ENCODE measurements at places on chromosomes 11 and 22.

- DNase-seq = no peak
Measured at GRCh38 chr11:101915791-101916291, 481 bp downstream of the ANGPTL5 start.

- no peak for DNase-seq
Measured at GRCh38 chr11:79931692-79932091, 490.9 kb upstream of the TENM4 start.

DNA sequence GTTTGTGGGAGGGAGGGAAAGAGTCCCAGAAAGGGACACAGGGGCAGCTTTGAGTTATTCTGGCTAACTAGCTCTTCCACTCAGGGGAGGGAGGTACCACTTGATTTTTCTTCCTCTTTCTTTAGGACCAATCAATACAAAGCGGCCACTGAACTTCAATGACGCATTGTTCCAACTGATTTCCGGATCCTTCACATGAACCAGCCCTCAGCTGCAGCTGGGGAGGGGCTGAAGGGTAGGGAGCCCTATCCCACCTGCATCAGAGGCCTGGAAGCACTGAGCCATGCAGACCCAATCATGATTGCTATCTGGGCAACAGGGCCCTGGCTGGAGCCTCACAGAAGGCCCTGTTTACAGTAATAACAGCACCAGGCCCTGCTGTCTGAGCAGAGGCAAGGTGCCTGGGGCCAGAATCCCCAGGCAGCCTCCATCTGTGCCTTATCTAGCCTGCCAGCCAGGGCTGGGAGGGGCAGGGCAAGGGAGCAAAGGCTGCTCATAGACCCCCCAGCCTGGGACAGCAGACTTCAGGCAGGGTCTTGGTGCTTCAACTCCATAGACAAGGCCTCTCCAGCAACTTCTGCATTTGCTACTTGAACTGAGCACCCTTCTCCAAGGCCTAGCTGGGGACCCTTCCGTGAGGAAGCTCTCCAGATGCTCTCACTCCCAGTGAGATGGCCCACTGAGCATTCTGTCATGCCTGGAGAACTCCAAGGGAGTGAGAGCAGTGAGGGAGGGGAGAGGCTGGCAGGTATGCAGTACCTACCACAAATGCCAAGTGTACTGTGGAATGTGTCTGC, 22.5 kb downstream of the CLPB start:
- DNase-seq = no peak

DNA sequence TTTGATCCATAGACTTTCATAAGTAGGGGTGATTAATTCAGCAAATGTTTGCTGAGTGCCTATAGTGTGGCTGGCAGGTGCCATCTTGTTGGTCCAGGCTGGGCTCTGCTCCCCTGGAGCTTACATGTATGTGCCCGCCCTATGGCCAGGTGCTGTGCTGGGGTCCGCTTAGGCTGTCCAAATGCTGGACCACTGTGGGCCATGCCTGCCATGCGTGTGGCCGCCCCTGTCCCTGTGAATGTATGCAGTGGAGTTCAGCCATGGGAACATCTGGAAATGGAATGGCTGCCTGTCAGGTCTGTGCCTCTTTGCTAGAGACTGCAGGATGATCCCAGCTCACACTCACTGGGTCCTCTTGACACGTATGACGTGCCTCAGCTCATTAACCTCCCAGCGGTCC, 594.6 kb downstream of the TBC1D22A start:
- no peak for DNase-seq

DNA sequence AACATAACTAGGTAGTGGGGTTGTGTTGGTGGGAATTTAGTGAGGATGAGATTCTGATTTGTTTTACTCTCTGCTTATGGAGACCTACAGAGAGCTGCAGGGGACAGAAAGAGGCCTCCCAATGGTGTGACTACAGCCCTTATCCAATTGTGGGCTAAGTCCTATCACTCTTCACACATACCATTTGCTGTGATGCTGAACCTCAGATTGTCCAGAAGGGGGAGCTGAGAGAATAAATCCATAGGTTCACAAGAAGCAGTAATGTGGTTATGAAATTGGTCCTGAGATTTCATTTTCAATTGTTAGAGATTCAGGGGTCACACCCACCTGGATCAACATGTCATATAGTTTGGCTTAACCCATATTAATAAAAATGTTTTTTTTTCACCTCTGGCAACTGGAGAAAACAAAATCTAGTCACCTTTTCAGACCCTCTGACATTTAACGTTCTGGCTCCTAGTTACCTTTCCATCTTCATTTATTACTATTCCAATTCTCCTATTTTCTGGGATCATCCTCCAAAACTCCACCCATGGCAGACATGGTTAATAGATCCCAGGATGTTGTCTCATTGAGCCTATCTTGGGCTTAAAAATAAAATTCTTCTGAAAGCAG, 53.3 kb upstream of the PTPN5 start:
- no peak for DNase-seq

GRCh38 chr11:6402561-6402981, 12.3 kb downstream of the SMPD1 start:
- DNase-seq = no peak

DNA sequence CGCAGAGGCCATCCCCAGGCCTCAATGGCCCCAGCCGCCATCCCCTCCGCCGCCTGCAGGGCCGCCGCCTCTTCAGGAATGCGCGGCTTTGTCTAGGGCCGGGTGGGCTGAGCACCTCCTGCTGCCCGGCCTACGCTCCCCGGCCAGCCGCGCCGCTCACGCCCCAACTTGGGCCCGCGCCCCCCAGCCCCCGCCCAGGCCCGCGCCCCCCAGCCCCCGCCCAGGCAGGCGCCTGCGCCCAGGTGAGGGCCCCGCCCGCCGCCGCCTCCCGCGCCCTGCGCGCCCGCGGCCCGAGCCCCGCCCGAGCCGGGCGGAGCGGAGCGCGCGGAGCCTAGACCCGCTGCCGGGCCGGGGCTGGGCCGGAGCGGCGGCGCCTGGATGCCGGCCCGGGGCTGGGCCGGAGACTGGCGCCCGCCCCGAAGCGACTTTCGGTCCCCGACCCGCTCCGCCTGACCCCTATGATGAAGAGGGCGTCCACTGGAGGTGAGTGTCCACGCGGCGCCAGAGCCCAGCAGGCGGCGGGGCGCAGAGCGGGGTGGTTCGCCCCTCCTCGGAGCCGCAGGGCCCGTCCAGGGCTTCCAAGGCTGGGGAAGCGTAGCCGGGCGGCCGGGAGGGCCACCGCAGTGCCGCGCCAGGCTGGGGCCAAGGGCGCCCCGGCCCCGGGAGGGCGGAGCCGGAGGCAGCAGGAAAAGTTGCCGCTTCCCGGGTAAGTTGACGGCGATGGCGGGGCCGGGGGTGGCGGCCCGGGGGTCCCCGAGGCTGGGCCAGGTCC, 34.3 kb upstream of the PRODH start:
- DNase-seq = no peak

DNA sequence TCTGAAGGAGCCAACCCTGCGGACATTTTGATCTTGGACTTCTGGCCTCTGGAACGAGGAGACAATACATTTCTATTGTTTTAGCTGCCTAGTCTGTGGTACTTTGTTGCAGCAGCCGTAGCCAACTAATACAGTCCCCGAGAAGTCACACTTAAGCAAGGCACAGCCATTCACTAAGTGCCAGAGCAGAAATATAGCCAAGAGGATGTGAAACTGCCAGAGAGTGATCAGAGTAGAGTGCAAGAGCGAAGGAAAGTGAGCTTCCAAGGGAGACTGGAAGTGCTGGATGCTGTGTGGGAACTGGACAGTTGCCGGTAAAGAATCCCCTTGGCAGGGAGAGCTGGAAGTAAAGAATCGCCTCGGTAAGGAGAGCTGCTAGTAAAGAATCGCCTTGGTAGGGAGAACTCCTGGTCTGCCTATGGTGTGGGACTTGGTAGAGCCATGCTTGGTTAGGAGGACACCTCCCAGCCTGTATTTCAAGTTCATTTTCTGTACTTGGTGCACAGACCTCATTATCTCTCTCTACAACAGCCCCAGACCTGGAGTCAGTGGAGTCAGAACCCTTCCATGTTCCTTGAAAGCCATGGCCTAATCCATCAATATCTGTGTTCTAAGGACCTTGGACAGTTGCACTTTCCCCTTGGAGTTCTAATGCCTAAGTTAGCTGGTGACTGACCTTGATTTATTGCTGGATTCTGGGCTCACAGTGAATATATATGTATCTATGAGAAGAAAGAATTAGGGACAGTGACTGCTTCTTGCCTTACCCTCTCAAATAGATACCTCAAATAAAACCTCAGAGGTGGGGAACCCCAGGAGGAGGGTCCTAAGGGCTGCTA, 162.1 kb downstream of the LDLRAD3 start:
- no peak for DNase-seq

GRCh38 chr11:126727381-126727780, 273.2 kb downstream of the KIRREL3 start:
- no peak for DNase-seq

DNA sequence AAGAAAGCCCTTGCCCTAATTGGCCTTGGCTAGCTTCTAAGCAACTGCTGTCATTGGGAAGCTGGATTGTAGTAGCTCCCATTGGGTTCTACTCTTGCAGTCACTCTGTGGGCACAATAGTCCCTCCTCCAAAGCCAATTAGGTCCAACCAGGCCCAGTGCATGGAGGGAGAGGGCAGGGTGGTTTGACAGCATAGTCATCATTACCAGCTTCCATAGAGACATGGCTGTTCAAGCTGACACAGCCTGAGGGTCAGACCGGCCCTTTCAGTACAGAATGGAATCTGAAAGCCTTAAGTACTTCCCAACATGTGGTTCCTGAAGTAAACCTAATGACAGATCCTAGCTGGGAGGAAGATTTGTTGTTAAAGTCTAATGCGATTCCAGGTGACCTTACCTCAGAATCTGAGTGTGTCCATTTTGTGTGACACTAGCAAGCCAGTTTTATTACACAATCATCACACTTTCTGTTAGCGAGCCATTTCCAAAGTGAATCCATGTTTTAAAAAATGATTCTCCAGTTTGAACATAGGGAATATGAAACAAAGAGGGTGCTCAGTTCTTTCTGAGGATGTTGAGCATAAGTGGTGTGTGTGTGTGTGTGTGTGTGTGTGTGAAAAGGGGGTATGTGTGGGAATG, 6.9 kb downstream of the PLET1 start:
- DNase-seq = no peak

All from uterus (tissue), 4 donors.